ENCODE measurements at places on chromosomes 1 and 21.
A peak's percentile ranks its signal among the peaks of the same experiment; 100 is the strongest.

DNA sequence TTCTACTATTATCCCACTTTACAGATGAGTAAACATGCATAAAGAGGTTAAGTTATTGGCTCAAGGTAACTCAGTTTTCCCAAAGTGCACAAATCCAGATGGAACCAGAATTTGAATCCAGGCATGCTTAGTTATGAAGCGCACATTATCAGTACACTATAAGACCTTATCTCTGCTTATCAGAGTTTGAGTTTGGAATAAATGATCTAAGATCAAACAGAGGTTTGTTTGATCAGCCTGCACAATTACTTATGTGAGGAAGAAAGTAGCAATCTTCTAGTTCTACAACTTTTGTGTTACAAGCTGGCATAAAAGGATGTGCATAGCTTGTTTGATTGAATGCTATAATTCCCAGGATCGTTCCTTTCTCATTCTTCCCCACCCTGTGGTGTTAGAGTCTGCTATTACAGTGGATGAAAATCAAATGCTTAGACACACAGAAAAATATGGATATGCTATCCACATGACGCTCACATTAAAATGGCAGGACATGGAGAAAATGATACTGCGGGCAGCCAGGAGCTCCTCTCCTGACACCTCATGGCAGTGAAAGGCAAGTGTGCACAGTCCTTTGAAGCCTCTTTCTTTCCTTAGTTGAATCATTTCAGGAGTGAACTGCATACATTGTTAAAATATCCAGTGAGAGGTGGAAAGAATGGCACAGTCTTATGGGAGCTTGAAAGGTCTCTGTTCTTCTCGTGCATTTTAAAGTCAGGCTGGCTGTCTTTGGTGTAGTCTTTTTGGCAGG, 23.9 kb upstream of the PBX1 start:
- DNase-seq = no peak

DNA sequence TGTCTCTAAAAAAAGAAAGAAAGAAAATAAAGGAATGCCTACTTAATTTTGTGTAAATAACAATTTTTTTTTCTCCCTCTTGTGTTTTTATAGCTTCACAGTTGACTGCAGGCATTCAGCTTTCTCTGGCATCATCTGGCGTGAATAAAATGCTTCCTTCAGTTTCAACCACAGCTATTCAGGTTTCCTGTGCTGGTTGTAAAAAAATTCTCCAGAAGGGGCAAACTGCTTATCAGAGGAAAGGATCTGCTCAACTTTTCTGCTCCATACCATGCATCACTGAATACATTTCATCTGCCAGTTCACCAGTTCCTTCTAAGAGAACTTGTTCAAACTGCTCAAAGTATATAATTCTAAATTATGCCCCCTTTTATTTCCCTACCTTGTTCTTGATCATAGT, 18.0 kb downstream of the ZMYM1 start:
- DNase-seq = no peak

DNA sequence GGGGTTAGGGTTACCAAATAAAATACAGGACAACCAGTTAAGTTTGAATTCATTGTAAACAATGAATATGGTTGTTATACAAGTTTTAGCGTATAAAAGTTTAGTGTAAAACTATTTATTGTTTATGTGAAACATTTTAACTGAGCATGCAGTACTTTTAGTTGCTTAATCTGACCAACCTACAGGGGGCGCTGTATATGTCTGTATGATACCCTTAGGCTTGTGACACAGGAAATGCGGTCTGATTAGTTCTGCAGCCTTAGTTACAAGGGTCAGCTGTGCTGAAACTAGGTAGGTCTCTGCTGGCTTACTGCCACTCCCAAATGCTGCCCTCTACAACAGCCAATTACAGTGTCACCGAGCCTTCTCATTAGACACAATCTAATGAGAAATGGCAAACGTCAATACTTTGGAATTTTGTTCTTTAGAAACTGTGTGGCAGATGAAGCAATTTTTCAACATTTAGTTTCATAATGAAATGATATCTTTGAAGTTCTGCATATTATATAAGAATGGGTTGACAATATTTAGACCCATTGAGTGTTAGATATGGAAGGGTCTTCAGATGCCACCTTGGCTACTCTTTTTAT, 56.2 kb downstream of the NTNG1 start:
- peak; percentile 19 for DNase-seq

- DNase-seq = no peak
Measured at GRCh38 chr1:193113992-193114332, 7.9 kb upstream of the CDC73 start.

DNA sequence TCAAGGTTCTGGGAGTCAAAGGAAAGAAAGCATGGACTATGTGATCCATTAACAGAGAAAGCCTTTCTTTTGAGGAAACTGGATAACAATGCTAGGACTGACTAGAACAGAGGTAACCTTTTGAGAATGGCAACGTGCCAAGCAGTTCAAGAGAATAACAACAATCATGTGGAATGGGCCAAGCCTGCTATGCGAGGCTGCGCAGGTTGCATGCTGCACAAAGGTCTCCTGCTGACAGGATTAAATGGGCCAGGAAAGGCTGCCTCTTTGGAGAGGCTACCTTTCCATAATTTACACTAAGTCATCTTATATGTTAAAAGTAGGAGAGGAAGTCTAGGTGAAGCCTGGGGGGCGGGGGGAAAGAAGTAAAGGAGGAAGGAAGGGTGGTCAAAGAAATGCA, 5.8 kb downstream of the PCNX2 start:
- DNase-seq = no peak

DNA sequence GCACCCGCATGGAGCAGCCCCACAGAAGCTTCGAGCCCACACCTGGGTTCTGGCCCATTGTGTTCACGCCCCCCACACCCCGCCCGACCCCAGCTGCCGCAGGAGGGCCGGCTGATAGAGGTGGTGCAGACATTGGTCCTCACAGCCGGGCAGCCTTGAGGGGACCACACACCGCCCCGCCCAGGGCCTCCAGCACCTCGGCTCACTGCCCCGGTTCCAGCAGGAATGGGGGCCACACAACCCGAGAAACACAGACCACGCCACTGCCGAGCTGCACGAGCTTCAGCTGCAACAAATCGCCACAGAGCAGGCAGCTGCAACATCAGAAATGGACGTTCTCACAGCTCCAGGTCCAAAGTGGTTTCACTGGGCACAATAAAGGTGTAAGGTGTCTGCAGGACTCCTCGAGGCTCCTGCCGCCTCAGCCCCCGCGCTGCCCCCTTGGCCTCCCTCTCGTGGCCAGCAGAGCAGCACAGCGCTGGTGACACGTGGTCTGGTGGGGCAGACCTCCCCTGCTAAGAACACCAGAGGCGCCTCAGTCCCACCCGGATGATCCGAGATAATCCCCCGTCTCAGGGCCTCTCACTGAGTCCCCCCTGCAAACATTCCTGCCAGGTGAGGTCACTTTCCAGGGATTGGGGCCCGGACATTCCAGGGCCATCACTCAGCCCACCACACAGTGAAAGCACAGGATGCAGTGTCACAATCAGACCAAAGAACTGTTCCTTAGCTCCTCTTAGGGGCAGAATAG, 62.3 kb upstream of the ADARB1 start:
- DNase-seq = no peak

- no peak for DNase-seq
Measured at GRCh38 chr1:246921481-246921880, 10.3 kb downstream of the AHCTF1 start.

DNA sequence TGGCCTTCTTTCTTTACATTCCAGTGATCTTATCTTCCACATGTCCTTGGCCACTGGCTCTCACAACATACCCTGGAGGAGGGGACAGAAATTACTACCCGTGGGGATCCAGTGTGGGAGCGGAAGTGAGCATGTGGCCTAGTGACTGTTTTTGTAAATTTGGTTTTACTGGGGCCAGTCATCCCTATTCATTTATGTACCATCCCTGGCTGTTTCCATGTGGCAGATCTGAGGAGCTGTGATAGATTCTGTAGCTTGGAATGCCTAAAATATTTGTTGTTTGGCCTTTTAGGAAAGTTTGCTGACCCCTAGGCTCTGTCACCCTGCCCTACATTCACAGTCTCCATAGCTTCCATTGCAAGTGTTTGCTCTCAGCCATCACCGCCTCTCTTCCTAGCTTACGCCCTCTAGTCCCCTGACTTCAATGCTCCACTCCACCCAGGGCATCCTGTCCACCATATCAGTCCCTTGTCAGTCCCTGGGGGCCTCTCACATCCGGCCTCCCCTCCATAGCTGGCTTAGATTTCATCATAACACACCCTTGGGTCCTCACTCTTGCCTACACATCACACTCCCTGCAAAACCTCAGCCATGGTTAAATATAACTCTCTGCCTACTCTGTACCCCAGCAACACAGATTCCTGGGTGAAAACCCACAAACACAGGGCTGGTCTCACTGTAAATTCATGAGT, 25.8 kb downstream of the DHCR24 start:
- DNase-seq = no peak

Measured in activated naive CD8-positive, alpha-beta T cell treated with anti-CD3 and anti-CD28 coated beads, Interleukin-2, amount 50 U/mL, for 24 hours (primary cell).